Fibroblast of pulmonary artery (primary cell): ENCODE measurements at places on chromosomes 2 and 18.

DNA sequence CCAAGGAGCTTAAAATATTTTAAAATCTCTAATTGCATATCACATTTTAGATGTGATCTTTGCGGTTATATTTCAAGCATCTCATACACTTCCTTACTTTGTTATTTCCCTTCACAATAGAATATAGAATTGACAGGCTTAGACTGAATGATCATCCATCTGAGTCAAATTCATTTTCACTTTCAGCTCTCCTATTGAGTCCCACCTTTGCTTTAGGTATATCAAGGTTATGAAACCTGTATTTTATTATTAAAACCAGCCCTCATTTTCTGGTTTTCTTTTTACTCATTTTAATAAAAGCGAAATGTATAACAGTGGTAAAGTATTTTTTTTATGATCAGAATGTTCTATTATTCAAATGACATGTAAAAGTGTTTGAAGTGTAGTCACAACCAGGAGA lies 162.9 kb upstream of the KYNU start:
- DNase-seq: no peak

- DNase-seq: no peak
Measured at GRCh38 chr2:171602352-171602751, 80.1 kb downstream of the CYBRD1 start.

- DNase-seq: no peak
Measured at GRCh38 chr2:86414996-86415395, 26.2 kb upstream of the KDM3A start.

GRCh38 chr2:228067309-228067708 lies 114.2 kb downstream of the SPHKAP start:
- DNase-seq: no peak

DNA sequence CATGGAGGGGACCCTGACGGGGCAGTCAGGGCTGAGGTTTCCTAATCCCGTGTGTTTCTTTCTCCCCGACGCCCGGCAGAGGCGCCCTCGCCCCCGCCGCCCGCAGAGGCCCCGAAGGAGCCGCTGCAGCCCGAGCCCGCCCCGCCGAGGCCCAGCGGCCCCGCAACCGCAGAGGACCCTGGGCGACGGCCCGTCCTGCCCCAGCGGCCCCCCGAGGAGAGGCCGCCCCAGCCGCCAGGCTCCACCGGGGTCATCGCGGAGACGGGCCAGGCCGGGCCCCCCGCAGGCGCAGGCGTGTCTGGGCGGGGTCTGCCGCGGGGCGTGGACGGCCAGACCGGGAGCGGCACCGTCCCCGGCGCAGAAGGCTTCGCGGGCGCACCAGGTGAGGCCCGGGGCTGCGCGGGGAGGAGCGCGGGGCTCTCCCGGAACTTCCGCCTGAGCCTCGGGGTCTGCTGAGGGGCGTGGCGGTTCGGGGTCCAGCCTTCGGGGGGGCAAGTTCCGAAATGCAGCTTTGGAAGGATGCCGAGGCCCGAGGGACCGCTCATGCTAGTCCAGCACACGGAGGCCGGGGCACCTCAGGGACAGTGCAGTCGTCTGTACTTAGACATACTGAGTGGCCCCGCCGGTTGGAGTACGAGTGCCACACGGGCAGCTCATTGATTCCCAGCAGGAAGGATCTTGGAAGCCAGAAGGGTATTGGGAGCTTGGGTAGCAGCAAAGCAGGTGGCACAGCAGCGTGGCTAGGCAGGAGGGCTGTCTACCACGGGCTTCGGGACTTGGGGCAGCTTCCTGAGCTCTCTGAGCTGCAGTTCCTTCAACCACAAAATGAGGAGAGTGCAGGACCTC lies 60.1 kb downstream of the EMILIN2 start:
- no peak for DNase-seq

DNA sequence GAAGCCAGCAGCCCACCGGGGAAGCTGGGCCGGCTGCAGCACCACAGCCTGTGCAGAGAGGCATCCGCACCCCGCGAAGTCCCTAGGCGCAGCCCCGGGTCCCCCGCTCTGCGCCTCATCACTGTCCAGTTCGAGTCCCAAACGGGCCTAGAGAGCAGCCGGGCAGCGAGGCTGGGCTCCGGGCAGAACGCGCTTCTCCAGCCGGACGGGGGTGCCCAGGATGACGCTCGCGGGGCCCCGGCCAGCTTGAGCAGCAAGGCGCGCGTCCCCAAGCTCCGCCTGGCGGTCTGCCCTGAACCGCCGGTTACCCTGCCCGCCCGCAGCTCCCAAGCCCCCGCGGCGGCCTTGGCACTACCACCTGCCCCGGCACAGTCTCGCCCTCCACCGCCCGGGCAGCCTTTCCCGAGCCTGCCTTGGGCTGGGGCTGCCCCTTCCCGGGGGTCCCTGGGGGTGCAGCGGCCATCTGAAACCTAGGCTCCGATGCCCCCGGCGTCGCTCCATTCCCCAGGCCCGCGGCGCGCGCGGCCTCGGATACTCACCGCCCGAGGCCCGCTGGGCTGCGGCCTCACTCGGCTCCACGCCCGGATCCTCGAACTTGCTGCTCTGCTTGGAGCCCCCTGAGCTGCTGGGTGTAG lies 591 bp downstream of the SLC16A14 start:
- peak; percentile 19 for DNase-seq

DNA sequence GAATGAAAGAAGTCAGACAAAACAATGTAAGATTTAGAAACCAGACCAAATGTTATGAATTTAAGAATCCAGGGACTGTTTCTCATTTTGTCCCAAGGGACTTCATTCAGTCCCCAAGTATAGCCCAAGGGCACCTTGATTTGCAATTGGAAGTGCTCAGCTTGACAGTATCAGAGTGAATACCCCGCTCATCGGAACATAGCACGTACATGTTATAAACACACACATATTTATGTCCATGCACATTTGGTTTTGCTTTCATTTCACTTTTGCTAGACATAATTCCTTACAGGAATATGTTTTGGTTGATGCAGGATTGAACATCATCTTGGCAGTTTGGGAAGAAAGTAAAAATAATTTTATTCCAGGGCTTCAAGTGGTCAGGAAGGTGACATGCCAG lies 100.2 kb downstream of the PID1 start:
- no peak for DNase-seq

- DNase-seq: peak; percentile 57
Measured at GRCh38 chr2:69202327-69202726, 184.7 kb downstream of the GFPT1 start.

GRCh38 chr18:28494151-28494550 lies 317.2 kb upstream of the CDH2 start:
- peak; percentile 51 for DNase-seq

- peak; percentile 96 for DNase-seq
Measured at GRCh38 chr2:200787351-200788120, 24.2 kb upstream of the BZW1 start.

- no peak for DNase-seq
Measured at GRCh38 chr2:29920631-29921559, 491 bp downstream of the ALK start.

DNA sequence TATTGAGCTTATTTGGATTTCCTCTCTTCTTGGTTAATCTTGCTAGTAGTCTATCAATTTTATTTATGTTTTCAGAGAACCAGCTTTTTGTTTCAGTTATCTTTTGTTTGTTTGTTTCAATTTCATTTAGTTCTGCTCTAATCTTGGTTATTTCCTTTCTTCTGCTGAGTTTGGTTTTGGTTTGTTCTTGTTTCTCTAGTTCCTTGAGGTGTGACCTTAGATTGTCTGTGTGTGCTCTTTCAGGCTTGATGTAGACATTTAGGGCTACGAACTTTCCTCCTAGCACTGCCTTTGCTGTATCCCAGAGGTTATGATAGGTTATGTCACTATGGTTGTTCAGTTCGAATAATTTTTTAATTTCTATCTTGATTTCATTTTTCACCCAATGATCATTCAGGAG lies 141.6 kb downstream of the ZNF236 start:
- DNase-seq: no peak

GRCh38 chr2:26088038-26088643 lies 54.3 kb downstream of the RAB10 start:
- peak; percentile 48 for DNase-seq

GRCh38 chr2:68371138-68371537 lies 6.1 kb downstream of the PLEK start:
- DNase-seq: no peak

DNA sequence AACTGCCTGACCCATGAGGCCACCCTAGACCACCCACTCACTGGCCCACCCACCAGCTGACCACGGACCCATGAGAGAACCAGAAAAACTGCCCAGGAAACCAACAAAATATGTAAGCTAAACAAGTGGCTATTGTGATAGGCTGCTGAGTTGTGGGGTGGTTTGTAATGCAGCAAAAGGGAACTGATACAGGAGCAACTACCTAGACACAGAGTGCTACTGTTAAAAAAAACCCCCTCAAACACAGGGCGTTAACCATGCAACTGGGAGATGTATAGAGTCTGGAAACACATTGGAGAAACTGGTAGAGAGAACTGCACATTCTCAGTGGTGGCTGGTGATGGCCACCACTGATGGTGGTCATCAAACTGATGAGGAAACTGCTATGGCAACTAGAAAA lies 206.3 kb upstream of the GYPC start:
- no peak for DNase-seq

GRCh38 chr18:77071711-77072292 lies 60.8 kb downstream of the MBP start:
- DNase-seq: peak; percentile 96

DNA sequence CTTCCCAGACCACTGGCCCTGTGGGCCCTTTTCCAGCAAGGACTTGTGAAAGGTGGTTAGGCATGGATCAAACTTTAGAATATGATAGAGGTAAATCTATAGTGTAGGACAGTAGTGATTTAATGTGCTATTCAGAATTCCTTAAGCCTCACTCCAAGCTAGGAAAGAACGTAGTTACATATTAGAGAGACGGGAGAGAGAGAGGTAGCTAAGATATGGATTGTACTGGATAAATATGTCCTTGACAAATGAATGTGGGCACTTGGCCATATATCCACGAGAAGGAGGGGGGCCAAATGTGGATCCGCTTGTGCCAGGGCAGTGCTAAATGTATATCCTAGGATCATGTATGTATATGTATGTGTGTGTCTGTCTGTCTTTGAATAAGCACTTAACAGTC lies 6.5 kb downstream of the KCNJ3 start:
- no peak for DNase-seq

DNA sequence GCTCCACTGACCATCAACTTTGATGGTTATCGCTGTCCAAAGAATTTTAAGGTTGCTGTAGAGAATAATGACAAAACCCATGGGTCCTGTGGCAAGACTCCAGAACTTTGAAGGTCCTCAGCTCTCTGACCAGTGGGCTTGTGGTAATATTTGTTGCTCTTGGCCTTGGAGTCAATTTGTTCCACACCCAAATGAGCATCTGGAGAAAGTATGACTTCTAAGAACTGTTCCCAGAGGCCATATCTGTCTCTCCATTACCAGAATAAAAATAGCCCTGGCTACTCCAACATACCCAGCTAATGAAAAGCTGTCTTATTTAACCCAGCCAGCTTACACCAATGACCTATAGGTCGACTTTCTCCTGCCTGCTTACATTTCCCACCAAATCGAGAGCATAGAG lies 466.4 kb downstream of the MEIS1 start:
- DNase-seq: no peak

- peak; percentile 9 for DNase-seq
Measured at GRCh38 chr2:10576456-10576855, 113.3 kb downstream of the NOL10 start.

- no peak for DNase-seq
Measured at GRCh38 chr2:192068966-192069365, 125.8 kb downstream of the TMEFF2 start.

DNA sequence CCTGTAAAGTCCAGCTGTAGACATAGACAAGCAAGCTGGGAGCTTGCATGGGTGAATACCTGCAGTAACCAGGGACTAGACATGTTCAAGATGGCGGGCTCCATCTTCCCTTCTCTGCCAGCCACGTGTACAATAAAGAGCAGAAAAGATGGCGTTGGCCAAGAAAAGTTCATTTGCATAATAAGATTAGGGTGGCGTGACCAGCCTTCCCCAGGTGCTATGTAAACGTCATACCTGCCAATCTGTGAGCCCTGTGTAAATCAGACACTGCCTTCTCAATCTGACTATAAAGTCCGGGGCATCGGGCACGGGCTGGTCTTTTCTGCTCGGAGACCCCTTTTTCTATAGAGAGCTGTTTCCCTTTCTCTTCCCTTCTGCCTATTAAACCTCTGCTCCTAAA lies 101.6 kb upstream of the XPO1 start:
- no peak for DNase-seq

GRCh38 chr2:50263728-50264127 lies 768.2 kb downstream of the NRXN1 start:
- DNase-seq: no peak

- DNase-seq: no peak
Measured at GRCh38 chr2:149223472-149224095, 106.8 kb upstream of the LYPD6 start.

- peak; percentile 83 for DNase-seq
Measured at GRCh38 chr2:69214898-69215297, 172.1 kb downstream of the GFPT1 start.

GRCh38 chr2:236571145-236571544 lies 1.5 kb downstream of the ACKR3 start:
- DNase-seq: no peak

GRCh38 chr18:13823707-13824395 lies at the start of gene MC5R:
Gene MC5R (plus strand): TSS chr18:13824149. CDS start chr18:13825766, 1,617 bp downstream.
- DNase-seq: peak; percentile 44

GRCh38 chr2:15912203-15912602 lies 28.1 kb upstream of the MYCN start:
- DNase-seq: peak; percentile 72

GRCh38 chr2:28365158-28365557 lies 27.5 kb upstream of the FOSL2 start:
- no peak for DNase-seq

DNA sequence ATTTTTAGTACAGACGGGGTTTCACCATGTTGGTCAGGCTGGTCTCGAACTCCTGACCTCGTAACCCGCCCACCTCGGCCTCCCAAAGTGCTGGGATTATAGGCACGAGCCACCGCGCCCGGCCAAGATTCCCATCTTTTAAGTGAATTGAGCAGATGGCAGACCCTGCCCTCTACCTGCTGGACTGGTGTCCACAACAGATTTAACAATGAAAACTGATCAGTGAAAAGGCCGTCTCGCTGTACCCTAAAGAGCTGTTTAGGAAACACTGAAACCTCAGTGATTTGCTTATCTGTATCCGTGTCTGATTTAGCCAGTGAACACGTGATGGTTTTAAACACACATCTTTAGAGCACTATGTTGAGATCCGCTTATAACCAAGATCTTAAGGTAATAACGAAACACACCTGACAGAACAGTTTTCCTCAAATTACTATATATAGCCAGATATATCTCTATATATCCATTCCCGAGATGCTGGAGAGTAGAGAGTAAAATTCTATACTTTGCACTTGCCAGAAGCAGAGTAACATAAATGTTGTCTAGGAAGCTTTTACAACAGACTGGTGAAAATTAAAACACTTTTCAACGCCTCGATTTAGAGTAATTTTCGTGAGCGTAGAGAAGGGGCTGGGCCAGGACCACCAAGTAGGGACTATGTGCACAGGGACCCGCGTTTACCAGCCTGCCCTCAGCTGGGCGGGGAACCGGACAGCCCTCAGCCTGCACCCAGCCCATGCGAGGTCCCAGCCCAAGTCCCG lies 594 bp downstream of the FAM161A start:
- DNase-seq: peak; percentile 48
